ENCODE measurements at places on chromosomes 3 and 15. TPM values are rescaled to one million over a fixed set of nuclear protein-coding genes. Genes with fewer than 3 reads are reported as not detected.

Gene ATP11B
- 36.7 TPM for total RNA-seq

Gene SNTN
- total RNA-seq: not detected

Gene GOLGA8O
- not detected for total RNA-seq

Gene HEXA
- total RNA-seq: 58.5 TPM

Gene GPR171
- not detected for total RNA-seq

Gene XCR1
- not detected for total RNA-seq

Gene RBPMS2
- total RNA-seq: 0.11 TPM

Gene MRPL47
- total RNA-seq: 49.3 TPM

DNA sequence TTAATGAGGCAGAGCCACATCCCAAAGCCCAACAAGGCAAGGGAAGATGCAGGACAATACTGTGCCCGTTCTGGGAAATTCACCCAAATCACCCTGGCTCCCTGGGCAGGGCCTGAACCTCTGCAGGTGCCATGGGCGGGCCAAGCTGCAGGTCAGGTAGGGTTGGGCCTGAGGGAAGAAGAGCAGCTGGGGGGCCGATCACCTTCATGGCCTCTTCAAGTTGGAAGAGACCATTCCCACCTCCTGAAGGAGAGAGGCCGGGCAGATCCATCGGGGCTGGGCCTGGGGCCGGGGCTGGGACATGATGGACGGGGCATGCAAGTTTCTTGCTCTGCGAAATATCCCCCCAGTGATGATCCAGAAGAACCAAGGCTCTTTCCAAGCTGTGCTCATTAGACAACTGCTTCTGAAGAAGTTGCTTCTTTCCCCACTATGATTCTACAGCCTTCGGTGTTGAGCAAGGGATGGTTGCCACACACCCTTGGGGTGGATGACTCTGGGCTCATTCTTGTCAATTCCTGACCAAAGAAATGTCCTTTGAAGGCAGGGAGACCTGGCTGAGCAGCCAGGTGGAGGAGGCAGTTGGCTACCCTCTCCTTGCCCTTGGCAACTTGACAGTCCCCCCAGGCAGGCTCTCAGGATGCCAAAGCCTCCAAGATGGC lies 38.2 kb downstream of the KLHL25 start:
- H3K4me1 ChIP-seq: no peaks in the 10 kb centered on the region
- no peak overlapping the region for H3K27ac ChIP-seq
- no peaks in the 10 kb centered on the region for H3K36me3 ChIP-seq
- H3K27me3 ChIP-seq: no peaks in the 10 kb centered on the region

DNA sequence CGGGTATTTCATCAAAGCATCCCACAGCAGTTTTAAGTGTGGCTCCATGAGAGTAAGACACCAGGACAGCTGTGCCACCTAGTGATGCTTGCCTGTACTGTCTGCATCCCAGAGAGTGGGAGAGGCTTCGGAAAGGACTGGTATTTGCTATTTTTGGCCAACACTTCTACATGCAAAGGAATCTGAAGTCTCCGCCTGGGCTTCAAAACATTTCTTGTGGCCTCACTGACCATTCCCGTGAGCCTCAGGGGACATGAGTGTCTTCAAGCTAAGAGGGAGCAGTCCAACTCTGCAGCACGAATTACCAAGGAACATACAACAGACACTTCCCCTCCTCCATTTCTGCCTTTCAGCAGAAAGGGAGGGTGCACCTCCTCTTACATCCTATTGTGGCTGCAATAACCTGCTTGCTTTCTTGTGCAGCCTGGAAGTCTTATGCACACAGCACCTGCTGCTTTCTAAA lies 177.5 kb downstream of the RORA start:
- peak; percentile 51 for DNase-seq
- no peak overlapping the region for H3K27ac ChIP-seq
- no peaks in the 10 kb centered on the region for H3K36me3 ChIP-seq
- no peaks in the 10 kb centered on the region for H3K27me3 ChIP-seq
- peaks cover 23% of the 10 kb centered on the region for H3K4me1 ChIP-seq
- no peak overlapping the region for H3K4me3 ChIP-seq

- H3K27ac ChIP-seq: no peak overlapping the region
- no peaks in the 10 kb centered on the region for H3K4me1 ChIP-seq
- H3K36me3 ChIP-seq: no peaks in the 10 kb centered on the region
- no peak for DNase-seq
Observed at GRCh38 chr3:13595485-13595884, 46.6 kb downstream of the FBLN2 start.

- no peak overlapping the region for H3K27ac ChIP-seq
- no peaks in the 10 kb centered on the region for H3K27me3 ChIP-seq
- no peak overlapping the region for H3K4me3 ChIP-seq
- no peaks in the 10 kb centered on the region for H3K36me3 ChIP-seq
- no peak for DNase-seq
Observed at GRCh38 chr3:21682206-21682605, 68.8 kb downstream of the ZNF385D start.

DNA sequence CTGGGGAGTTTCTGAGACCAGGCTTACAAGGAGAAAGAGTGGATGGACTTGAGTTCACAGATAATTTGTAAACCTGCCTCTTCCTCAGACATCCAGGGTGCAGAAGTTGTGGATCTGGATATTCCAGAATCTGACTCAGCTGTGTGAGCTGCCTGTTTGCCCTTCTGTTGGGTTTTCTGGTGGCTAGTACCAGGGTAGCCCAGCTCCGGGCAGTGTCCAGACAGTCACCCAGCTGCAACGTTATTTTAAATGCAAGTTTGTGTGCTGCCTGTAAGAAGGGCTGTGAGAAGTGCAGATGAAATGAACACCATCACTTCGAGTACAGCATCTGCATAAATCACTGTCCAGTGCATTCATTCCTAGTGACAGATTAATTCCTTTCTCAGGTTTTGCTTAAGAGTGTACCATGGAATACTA lies 1053.0 kb downstream of the TUSC7 start:
- no peaks in the 10 kb centered on the region for H3K27me3 ChIP-seq
- H3K4me3 ChIP-seq: no peak overlapping the region
- DNase-seq: no peak
- no peaks in the 10 kb centered on the region for H3K4me1 ChIP-seq

GRCh38 chr3:83195243-83195642 lies 1433.8 kb upstream of the GBE1 start:
- H3K36me3 ChIP-seq: no peaks in the 10 kb centered on the region
- H3K4me1 ChIP-seq: no peaks in the 10 kb centered on the region
- no peak for DNase-seq
- H3K27me3 ChIP-seq: no peaks in the 10 kb centered on the region
- H3K27ac ChIP-seq: no peak overlapping the region

DNA sequence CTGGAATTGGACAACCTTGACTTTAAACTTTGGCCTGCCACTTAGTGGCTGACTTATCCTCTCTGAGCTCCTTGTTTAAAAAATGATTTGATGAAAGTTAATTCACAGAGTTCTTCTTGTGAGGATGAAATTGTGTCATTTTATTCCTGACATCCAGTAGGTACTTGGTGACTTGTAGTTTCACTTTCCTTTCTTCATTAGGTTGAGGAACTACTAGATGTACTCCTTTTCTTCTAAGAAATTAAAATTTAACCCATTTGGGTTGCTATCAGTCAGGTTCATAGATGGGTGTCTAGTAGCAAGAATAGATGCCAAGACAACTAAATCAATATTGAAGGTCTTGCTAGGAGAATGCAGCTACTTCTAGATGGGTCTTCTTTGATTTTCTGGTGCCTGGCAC lies 5.2 kb downstream of the NR1D2 start:
- no peak for DNase-seq
- H3K27ac ChIP-seq: peak overlapping the region; percentile 15
- H3K4me1 ChIP-seq: peaks cover 40% of the 10 kb centered on the region
- no peak overlapping the region for H3K4me3 ChIP-seq
- peaks cover 41% of the 10 kb centered on the region for H3K36me3 ChIP-seq

- H3K4me3 ChIP-seq: no peak overlapping the region
- peaks cover 32% of the 10 kb centered on the region for H3K4me1 ChIP-seq
- no peak overlapping the region for H3K27ac ChIP-seq
- no peaks in the 10 kb centered on the region for H3K27me3 ChIP-seq
- no peak for DNase-seq
Observed at GRCh38 chr15:85976986-85977385, 102.7 kb upstream of the AGBL1 start.

- no peaks in the 10 kb centered on the region for H3K27me3 ChIP-seq
- H3K36me3 ChIP-seq: no peaks in the 10 kb centered on the region
- H3K4me3 ChIP-seq: no peak overlapping the region
Observed at GRCh38 chr3:134327594-134327975, 46.7 kb downstream of the AMOTL2 start.

GRCh38 chr3:197746801-197747237 lies 2.9 kb upstream of the FYTTD1 start:
- no peak overlapping the region for H3K4me3 ChIP-seq
- no peak overlapping the region for H3K27ac ChIP-seq
- H3K36me3 ChIP-seq: peaks cover 6% of the 10 kb centered on the region
- H3K4me1 ChIP-seq: peaks cover 16% of the 10 kb centered on the region

- H3K27me3 ChIP-seq: no peaks in the 10 kb centered on the region
- no peak overlapping the region for H3K4me3 ChIP-seq
- no peaks in the 10 kb centered on the region for H3K36me3 ChIP-seq
- H3K4me1 ChIP-seq: peaks cover 8% of the 10 kb centered on the region
- no peak overlapping the region for H3K27ac ChIP-seq
Observed at GRCh38 chr15:41498657-41499056, 5.0 kb downstream of the ITPKA start.

DNA sequence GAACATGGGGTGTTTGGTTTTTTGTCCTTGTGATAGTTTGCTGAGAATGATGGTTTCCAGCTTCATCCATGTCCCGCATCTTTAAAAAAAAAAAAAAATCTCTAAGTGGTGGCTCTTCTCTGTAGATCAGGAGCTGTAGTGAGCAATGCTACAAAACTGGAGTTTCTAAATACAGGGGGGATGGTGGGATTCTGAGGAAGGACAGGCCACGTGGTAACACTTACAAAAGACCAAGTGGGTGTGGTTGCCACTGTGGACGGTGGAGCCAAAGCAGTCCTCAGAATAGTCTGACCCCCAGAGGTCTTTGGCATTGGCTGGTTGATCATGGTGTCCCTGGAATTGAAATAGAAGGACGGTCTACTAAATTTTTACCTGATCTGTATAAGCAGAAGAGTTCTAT lies 7.7 kb downstream of the CCRL2 start:
- H3K36me3 ChIP-seq: no peaks in the 10 kb centered on the region
- no peaks in the 10 kb centered on the region for H3K27me3 ChIP-seq
- DNase-seq: no peak
- peaks cover 4% of the 10 kb centered on the region for H3K4me1 ChIP-seq
- no peak overlapping the region for H3K4me3 ChIP-seq

DNA sequence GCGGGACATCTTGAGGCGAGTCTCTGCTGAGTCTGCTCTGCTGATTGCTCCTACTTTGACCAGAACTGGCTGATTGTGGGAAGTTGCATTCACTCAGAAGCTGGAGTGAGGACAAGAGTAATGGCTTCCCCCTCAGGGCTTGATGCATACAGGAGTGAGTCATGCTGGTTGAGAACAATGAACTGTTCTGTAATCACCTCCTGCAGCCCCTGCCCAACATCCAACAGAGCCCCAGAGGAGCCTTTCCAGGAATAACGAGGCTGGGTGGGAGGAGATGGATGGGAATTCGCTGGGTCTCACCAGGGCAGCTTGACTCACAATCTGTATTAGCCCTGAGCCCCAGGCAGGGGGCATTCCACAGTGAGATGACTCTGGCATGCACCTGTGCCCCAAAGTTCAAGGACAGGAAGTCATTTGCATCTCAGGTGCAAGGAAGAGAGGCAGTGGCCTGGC lies 85.0 kb downstream of the RAB11A start:
- H3K4me1 ChIP-seq: 0 out of 2 replicates have a peak, but pooled peaks cover 5% of the 10 kb centered on the region
- peaks cover 21% of the 10 kb centered on the region for H3K27me3 ChIP-seq
- H3K27ac ChIP-seq: no peak overlapping the region
- no peak for DNase-seq
- no peaks in the 10 kb centered on the region for H3K36me3 ChIP-seq
- no peak overlapping the region for H3K4me3 ChIP-seq

DNA sequence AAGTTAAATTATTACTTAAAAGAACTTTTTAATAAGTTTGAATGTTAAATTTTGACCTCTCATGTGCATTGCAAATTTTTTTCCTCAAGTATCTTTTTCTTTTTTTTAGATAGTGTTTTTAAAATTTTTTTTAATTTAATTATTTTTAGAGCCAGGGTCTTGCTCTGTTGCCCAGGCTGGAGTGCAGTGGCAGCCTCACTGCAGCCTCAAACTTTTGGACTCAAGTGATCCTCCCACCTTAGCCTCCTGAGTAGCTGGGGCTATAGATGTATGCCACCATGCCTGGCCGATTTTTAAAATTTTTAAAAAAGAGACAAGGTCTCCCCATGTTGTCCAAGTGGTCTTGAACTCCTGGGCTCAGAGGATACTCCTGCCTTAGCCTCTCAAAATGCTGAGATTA lies 14.4 kb downstream of the PDE8A start:
- no peaks in the 10 kb centered on the region for H3K27me3 ChIP-seq
- H3K27ac ChIP-seq: no peak overlapping the region
- H3K36me3 ChIP-seq: peaks cover 5% of the 10 kb centered on the region
- no peak for DNase-seq
- H3K4me1 ChIP-seq: peaks cover 19% of the 10 kb centered on the region
- no peak overlapping the region for H3K4me3 ChIP-seq

- no peak for DNase-seq
- no peaks in the 10 kb centered on the region for H3K4me1 ChIP-seq
- H3K4me3 ChIP-seq: no peak overlapping the region
Observed at GRCh38 chr3:54481606-54482365, 359.4 kb downstream of the CACNA2D3 start.

- H3K36me3 ChIP-seq: no peaks in the 10 kb centered on the region
- H3K27me3 ChIP-seq: 0 out of 2 replicates have a peak, but pooled peaks cover 4% of the 10 kb centered on the region
- no peak overlapping the region for H3K4me3 ChIP-seq
- DNase-seq: no peak
Observed at GRCh38 chr15:81113861-81114291, 20.2 kb upstream of the CFAP161 start.

DNA sequence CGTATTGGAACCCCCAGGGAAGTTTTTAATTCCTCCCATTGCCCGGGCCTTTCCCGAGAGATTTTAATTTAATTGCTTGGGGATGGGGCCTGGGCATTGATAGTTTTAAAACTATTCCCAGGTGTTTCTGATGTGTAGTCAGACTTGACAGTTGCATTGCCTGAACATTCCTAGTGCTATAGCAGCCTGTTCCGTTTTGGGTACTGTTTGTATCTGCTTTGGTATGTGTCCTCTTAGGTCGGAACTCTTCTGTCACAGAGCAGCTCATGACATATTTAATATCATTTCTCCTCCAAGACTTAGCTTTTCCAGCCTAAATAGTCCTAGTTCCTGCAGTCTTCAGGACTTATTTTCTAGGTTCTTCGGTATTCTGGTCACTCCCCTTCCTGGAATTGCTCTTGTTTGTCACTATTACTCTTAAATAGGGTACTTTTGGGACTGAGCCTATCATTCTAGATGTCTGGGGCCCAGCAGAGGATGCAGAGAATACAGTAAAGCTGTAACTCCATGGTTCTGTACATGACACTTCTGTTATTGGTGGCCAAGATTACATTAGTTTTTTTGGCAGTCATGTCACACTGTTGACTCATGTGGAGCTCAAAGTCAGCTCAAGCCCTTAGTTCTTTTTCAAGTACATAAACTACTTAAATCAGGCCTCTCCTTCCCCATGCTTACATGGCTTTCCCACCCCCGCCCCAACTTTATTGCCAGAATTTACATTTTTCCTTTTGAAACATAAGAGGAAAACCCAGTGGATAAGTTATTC lies 81.5 kb downstream of the BBX start:
- H3K27ac ChIP-seq: no peak overlapping the region
- H3K36me3 ChIP-seq: peaks cover 10% of the 10 kb centered on the region
- DNase-seq: no peak
- no peaks in the 10 kb centered on the region for H3K27me3 ChIP-seq

GRCh38 chr3:183253528-183254486 lies 754 bp downstream of the B3GNT5 start:
- H3K4me1 ChIP-seq: peaks cover 12% of the 10 kb centered on the region
- H3K27ac ChIP-seq: 0 out of 2 replicates have a peak overlapping the region, but pooled peaks have one; percentile 29
- H3K27me3 ChIP-seq: 0 out of 2 replicates have a peak, but pooled peaks cover 3% of the 10 kb centered on the region
- DNase-seq: peak; percentile 50
- peak overlapping the region; percentile 70 for H3K4me3 ChIP-seq

- H3K36me3 ChIP-seq: no peaks in the 10 kb centered on the region
- H3K27ac ChIP-seq: no peak overlapping the region
- H3K27me3 ChIP-seq: peaks cover 4% of the 10 kb centered on the region
- no peak overlapping the region for H3K4me3 ChIP-seq
Observed at GRCh38 chr15:80856400-80856799, 77.2 kb downstream of the CEMIP start.
